ENCODE measurements at places on chromosomes 3 and 15.

- DNase-seq = peak; percentile 31
Measured at GRCh38 chr3:55143336-55143735, 215.5 kb upstream of the LRTM1 start.

GRCh38 chr3:40739971-40740370 is 215.2 kb downstream of the ZNF621 start:
- no peak for DNase-seq

DNA sequence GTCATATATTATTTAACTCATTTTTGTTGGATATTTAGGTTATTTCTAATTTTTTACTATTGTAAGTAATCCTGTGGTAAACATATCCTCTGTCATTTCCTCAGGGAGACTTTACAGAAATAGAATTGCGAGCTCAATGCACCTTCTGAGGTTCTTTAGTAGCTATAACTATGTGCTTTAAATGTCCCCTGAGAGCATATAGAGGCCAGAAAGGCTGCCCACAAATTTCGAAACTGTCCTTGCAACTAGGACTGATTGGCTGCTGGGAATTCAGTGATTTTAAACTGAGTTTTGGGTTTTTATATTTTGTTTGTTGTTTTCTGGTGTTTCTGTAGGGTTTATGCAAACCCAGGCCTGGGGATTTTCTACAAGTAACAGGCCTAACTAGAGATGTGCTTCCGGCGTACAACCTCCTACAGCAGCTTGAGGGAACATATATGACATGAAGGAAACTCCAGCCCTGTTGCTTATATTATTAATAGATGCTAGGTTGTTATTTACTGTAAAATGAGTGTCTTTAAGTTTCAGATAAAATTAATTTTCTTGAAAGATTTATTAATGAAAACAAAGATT is 29.1 kb upstream of the P4HTM start:
- DNase-seq = peak; percentile 12

GRCh38 chr3:183554377-183554776 is 1.1 kb downstream of the KLHL6 start:
- DNase-seq = no peak

- DNase-seq = peak; percentile 89
Measured at GRCh38 chr3:111338059-111338698, 203.8 kb upstream of the CD96 start.

DNA sequence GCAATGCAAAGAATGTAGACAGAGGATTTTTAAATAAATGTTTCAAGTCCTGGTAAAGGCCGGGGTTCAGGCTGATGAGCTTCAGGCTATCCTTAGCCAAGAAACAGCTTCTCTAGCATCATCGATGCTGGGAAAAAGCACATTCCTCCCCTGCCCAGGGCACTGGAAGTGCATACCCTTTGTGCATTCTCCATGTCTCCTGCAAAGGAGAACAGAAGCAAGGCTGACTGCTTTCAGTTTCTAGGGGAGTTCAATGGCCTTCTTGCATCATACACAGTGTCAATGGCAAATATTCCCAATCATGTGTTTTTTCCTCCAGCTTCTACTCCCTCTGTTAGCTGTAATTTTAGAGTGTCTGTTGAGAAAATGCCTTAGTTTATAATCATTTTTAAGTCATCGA is 59.9 kb downstream of the GPR176 start:
- DNase-seq = peak; percentile 28

GRCh38 chr15:75872403-75872990 is 29.2 kb downstream of the UBE2Q2 start:
- DNase-seq = no peak

DNA sequence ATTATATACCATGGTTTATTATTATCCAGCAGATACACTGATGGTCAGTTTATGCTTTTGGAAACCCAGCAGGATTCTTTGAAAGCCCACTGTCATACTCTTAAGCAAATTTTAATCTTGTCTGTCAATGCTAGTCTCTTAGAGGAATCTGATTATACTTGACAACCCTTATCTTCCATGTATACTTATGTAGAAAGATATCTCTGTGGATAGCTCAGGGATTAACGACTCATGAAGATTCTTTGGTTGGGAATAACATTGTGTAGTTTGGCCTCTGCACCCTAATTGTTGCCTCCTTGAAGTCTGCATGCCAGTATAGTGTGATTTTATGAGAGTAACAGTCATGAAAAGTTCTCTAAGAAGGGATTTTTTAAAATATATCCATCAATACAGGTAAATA is 33.0 kb downstream of the FILIP1L start:
- no peak for DNase-seq

- DNase-seq = no peak
Measured at GRCh38 chr3:153553605-153553945, 391.5 kb downstream of the RAP2B start.

GRCh38 chr3:70738291-70738681 is 425.8 kb upstream of the MDFIC2 start:
- no peak for DNase-seq

GRCh38 chr3:114449271-114450007 is 155.6 kb downstream of the TIGIT start:
- DNase-seq = no peak

DNA sequence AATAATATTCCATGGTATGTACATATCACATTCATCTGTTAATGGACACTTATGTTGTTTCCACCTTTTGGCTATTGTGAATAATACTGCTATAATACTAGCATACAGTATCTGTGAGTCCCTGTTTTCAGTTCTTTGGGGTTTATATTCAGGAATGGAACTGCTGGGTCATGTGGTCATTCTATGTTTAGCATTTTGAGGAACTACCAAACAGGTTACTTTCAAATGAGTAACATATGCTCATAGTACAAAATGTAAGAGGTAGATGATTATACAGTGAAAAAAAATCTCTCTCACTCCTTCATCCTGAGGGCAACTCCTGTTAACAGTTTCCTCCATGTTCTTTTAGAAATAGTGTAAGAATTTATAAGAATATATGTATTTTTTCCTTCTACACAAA is 162.2 kb downstream of the PLD1 start:
- DNase-seq = no peak

DNA sequence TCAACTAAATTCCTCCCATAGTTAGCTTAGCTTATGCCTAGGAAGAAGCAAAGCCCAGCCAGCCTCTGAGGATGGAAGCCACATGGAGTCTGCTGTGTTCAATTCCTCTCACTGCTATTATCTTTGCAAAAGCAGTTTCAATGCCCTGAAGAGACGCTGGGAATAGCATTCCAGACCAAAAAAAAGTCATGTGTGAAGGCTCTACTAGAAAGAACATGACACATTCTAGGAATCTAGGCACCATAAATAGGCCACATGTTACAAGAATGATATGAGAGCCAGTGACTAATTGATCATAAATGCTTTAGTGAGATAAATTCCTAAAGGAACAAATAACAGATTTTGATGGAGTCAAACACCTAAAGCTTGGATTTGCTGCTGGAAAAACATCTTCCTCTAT is 800.8 kb downstream of the TUSC7 start:
- DNase-seq = no peak

GRCh38 chr3:177824190-177824786 is 627.0 kb upstream of the TBL1XR1 start:
- peak; percentile 85 for DNase-seq

DNA sequence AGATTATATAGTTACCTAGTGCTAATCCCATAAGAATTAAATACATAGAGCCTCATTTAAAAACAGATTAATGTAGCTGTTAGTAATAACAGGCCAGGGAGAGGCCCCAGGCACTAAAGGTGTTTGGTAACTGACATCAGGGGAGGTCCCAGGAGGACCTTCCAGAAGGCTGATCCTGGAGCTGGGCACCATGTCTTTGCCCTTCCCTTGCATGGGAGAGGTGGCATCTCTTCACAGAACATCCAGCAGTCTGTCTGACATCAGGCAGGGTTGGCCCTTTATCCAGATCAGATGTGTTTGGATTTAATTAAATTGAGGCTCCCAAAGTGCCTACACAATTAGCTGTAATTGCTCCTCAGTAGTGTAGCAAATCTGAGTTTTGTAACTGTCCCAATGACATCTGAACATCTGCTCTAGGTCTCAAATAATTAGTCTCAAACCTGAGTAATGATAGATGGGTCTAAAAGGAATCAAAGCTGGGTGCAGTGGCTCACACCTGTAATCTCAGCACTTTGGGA is 53.0 kb downstream of the RLBP1 start:
- DNase-seq = no peak
